CMK (cell line): ENCODE measurements at places on chromosomes 2 and 18.

DNA sequence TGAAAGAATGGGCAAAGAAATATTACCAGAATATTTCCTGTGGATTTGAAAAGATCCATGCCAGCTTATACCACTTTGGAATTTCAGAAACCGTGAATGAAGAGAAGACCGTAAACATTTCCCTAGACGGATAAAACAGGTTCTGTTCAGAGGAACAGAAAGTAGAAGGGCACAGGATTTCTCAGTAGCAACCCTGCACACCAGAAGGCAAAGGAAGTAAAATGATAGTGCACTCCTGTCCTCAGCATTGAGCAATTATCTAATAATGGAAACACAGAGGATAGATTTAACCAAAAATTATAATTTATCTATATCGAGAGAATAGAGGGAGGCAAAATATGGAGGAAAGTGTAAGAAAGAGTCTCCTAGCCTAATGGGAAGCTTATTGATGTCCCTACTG, 87.0 kb upstream of the ITGA6 start:
- DNase-seq = no peak

DNA sequence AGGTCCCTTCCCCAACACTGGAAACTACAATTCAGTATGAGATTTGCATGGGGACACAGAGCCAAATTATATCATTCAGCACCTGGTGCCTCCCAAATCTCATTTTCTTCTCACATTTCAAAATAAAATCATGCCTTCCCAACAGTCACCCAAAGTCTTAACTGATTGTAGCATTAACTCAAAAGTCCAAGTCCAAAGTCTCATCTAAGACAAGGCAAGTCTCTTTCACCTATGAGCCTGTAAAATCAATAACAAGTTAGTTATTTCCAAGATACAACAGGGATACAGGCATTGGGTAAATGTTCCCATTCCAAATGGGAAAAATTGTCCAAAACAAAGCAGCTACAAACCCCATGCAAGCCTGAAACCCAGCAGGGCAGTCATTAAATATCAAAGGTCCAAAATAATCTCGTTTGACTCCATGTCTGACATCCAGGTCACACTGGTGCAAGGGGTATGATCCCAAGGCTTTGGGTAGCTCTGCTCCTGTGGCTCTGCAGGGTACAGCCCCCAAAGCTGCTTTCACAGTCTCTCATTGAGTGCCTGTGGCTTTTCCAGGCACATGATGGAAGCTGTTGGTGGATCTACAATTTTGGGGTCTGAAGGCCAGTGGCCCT, 1370.1 kb upstream of the DDX18 start:
- no peak for DNase-seq

GRCh38 chr2:200770847-200771246, 40.9 kb upstream of the BZW1 start:
- no peak for DNase-seq

- no peak for DNase-seq
These were observed 278.4 kb downstream of the ALPK2 start for GRCh38 chr18:58350526-58350925.

DNA sequence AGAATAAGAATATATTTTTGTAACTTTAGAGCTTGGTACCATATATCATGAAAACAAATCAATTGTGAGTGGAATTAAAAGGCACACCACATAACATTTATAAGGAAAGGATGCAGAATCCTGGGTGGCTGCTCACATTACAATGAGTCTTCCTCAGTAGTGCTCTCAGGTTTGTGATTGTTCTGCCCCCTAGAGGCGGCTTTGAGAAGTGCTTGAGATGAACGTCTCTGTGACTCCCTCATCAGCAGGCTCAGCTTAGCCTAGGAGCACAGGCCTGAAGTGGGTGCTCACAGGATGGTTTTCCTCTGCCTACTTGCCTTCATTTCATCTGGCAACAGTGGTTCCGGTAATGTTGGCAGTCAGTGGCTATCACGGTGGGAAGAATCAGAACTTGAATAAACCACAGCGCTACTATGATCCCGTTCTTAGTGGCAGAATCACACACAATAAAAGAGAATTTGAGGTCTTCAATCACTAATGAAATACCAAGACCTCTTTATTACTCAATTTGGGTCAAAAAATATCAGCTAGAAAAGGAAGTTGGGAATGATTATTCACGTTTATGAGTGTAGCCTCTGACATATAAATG, 38.1 kb upstream of the B4GALT6 start:
- peak; percentile 51 for DNase-seq

DNA sequence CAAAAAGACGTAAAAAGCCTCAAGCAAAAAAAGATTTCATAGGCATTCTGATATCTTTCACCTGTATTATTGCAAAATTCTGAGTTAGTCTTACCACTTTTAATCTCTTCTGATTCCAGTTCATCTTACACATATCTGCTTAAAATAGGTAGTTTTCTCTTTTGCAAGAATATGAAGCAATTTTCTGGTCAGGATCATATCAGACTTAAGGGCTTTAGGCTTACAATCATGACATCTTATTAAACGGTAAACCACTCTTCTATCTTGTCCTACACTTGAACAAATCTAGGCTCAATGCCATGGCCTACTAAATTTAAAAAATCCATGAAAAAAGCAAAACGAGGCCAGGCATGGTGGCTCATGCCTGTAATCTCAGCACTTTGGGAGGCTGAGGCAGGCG, 50.1 kb upstream of the GAREM1 start:
- DNase-seq = no peak

DNA sequence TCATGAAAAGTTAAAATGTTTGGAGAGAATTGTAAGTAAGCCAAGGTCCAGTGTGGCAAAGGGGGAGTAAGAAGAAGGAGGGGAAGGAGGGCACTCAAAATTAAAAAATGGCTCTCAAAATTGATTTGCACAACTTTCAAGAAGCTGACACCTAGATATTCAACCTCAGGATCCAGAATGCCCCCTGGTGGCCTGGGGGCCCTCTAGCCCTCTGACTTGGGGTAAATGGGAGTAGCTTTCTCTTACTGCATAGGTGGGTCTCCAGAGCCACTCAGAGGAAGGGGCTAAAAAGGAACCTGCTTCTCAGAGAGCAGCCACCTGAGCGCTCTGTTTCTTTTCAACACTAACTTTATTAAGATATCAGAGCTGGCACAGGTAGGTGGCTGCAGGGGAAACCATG, 968.5 kb downstream of the BCL11A start:
- no peak for DNase-seq

- DNase-seq = no peak
These were observed 26.0 kb upstream of the RUFY4 start for GRCh38 chr2:218043100-218043499.

- no peak for DNase-seq
These were observed 27.6 kb downstream of the FEZ2 start for GRCh38 chr2:36570416-36570815.
